ENCODE measurements at places on chromosomes 7 and 10. TPM values are rescaled to one million over a fixed set of nuclear protein-coding genes. Genes with fewer than 3 reads are reported as not detected.
A peak's percentile ranks its signal among the peaks of the same experiment; 100 is the strongest.

GRCh38 chr7:152025937-152026890, 740 bp downstream of the GALNT11 start:
- peak overlapping the region; percentile 74 for H3K4me3 ChIP-seq
- peaks cover 7% of the 10 kb centered on the region for H3K4me1 ChIP-seq
- H3K27me3 ChIP-seq, result peaks cover 6% of the 10 kb centered on the region
- DNase-seq, result no peak
- H3K36me3 ChIP-seq, result no peaks in the 10 kb centered on the region

The PODXL gene
- total RNA-seq, result 3.4 TPM

The IDI2 gene
- total RNA-seq, result not detected

The IFRD1 gene
- 23.2 TPM for total RNA-seq

The ZNF425 gene
- total RNA-seq, result 2.2 TPM

The SPDYE1 gene
- not detected for total RNA-seq

DNA sequence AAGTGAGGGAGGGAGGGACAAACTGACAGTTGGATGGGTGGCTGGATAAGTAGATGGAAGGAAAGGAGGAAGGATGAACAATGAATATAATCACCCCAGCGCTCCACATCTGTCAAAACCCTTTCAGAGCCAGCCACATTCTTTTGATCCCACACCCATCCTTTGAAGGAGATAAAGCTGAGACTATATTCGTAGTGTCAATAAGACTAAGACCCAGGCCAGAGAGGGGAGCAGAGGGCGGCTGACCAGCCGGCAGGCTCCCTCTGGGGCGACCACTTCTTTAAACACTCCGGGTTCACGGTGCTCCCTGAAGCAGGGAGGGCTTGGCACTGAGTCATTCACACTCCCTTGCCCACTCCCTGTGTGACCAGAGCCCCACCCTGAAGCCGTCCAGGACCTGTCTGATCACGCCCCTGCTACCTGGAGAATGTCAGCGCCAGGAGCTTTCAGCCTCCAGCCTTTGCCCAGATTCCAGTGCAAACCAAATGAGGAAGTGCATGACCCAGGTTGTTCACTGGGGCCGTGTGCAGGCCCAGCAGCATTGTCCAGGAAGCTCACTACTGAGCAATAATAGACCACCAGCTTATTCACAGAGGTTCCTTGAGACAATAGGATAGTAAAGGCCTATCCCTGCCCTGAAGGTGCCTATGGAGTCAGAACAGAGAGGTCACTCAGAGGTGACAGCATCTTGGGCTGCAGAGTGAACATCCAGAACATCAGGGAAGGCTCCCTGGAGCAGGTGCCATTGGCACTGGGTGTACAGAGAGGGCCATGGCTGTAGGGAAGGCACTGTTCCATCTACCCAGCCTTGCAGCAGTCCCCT, 34.4 kb downstream of the UNC5B start:
- no peak for DNase-seq
- H3K27ac ChIP-seq, result no peak overlapping the region
- H3K27me3 ChIP-seq, result peaks cover 2% of the 10 kb centered on the region
- peaks cover 31% of the 10 kb centered on the region for H3K4me1 ChIP-seq
- H3K4me3 ChIP-seq, result no peak overlapping the region

DNA sequence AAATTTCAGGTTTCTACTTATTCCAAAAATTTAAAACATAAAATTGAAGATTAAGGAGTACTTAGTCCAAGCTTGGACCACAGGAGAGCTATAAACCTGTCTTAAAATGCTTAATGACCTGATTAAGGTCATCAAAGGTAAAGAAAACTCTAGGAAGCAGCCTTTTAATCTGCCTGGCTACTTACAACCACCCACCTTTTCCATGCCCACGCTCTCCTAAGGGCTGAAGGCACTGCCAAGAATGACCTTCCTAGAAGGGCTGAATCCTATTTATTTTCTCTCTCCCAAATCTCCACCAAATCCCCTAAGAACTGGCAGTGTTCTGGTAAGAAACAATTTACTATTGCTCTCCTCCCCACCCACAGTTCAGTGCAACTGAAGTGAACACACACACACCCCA, 6.8 kb downstream of the MPP7 start:
- DNase-seq, result no peak
- no peaks in the 10 kb centered on the region for H3K36me3 ChIP-seq
- no peaks in the 10 kb centered on the region for H3K4me1 ChIP-seq
- no peak overlapping the region for H3K27ac ChIP-seq
- H3K4me3 ChIP-seq, result no peak overlapping the region
- H3K27me3 ChIP-seq, result no peaks in the 10 kb centered on the region

DNA sequence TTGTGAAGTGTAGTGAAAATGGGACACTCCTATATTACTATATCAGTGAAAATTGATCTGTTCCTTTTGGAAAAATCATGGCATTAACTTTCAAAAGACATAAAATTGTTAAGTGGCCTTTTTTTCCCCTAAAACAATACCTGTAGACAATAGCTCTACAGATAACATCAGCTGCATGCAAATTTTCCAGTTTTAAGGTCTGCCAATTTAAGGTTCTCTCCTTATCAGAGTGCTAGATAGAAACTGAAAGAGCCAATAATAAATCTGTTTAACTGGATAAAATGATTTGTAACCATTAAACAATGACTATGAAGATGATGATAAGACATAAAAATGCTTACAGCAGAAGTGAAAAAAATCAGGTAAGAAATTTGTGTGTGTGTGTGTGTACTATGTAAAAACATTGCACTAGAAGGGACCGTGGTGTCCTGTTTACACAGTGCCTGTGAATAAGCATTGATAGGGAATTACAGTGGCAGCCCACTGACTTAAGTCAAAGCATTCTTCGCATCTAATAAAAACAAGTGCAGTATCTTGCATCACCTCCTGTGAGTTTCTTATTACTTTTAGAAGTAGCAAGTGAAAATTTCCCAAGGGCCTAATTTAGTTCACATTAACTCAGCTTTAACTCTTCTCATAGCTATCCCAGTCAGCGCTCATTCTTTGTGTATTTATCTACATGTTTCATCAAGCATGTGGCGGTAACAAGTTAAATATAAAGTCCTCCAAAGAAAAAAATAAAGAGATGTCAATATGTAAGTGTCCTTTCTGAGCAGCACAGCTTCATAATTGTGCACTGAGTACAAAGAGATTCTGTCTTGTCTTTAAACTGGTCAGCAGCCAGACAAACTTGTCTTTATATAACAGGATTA, 261.9 kb downstream of the ARL4A start:
- no peak overlapping the region for H3K27ac ChIP-seq
- H3K4me1 ChIP-seq, result no peaks in the 10 kb centered on the region
- H3K36me3 ChIP-seq, result no peaks in the 10 kb centered on the region
- H3K27me3 ChIP-seq, result no peaks in the 10 kb centered on the region
- no peak overlapping the region for H3K4me3 ChIP-seq

DNA sequence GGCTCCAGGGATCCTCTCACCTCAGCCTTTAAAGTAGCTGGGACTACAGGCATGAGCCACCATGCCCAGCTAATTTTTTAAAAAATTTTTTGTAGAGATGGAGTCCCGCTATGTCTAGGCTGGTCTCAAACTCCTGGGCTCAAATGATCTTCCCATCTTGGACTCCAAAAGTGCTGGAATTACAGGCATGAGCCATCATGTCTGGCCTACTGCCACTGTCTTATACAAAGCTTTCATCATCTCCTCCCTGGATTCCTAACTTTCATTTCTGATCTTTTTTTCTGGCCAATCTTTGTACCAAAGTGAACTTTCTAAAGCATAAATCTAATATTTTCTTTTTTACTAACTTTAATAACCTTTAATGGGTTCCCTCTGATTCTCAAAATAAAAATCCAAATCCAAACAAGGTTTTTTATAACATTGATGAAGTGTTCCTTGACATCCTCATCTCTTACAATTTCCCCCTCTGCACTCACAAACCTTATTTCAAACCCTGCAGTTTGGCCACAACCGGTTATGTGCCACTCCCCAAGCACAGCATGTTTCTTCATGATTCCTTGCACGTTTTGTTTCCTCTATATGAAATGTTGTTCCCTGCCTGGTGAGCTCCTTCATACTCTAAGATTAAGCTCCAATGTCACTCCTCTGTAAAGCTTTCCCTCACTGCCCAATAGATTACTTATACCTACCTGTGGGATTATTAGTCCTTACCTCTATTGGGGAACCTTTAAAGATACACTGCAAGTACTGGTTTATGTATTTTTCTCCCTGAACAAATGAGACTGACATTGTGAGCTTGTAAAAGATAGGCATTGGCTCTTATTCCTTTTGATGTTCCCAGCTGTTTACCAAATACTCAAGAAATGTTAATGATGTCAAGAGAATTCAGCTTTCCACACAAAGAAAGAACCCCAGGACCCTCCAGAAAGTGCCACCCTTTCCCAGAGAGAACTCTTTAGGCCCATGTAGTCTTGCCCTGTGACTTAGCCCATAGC, 101.7 kb downstream of the HOXA1 start:
- peaks cover 2% of the 10 kb centered on the region for H3K4me1 ChIP-seq
- no peak overlapping the region for H3K27ac ChIP-seq
- no peak for DNase-seq

GRCh38 chr7:149704507-149704906, 68.9 kb downstream of the ZNF467 start:
- H3K27me3 ChIP-seq, result no peaks in the 10 kb centered on the region
- no peak for DNase-seq
- H3K4me1 ChIP-seq, result no peaks in the 10 kb centered on the region
- H3K27ac ChIP-seq, result no peak overlapping the region
- H3K36me3 ChIP-seq, result no peaks in the 10 kb centered on the region

The MMP21 gene
- not detected for total RNA-seq

The COBL gene
- total RNA-seq, result 0.66 TPM

DNA sequence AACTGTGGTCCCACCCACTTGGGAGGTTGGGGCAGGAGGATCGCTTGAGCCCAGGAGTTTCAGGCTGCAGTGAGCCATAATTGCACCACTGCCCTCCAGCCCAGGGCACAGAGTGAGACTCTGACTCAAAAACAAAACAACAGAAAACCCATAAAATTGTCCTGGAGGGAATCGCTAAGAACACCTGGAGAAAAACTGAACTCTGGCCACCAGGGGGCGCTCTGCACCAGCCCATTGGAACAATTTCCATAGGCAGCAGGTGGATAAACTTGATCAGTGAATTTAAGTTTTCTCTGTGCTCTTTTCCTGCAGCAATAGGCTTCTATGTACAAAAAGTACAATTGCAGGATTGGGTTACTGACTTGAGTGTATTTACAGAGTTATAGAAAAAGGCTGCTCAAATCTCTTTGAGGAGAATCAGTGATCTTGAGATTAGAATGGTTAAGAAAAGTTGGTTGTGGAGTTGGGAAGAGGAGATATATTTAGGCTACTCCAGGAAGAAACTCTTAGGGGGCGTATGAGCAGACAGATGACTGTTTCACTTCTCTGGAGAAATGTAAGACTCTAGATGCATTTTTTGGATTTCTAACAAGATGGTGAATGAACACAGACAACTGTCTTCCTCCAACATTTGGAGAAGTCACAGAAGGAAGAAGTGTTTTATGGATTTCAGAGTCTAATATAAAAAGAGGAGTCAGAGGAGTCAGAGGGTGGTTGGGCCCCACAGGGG, 274.9 kb upstream of the GALNT17 start:
- DNase-seq, result peak; percentile 41
- H3K4me3 ChIP-seq, result no peak overlapping the region
- H3K4me1 ChIP-seq, result no peaks in the 10 kb centered on the region
- H3K27me3 ChIP-seq, result no peaks in the 10 kb centered on the region
- no peak overlapping the region for H3K27ac ChIP-seq

DNA sequence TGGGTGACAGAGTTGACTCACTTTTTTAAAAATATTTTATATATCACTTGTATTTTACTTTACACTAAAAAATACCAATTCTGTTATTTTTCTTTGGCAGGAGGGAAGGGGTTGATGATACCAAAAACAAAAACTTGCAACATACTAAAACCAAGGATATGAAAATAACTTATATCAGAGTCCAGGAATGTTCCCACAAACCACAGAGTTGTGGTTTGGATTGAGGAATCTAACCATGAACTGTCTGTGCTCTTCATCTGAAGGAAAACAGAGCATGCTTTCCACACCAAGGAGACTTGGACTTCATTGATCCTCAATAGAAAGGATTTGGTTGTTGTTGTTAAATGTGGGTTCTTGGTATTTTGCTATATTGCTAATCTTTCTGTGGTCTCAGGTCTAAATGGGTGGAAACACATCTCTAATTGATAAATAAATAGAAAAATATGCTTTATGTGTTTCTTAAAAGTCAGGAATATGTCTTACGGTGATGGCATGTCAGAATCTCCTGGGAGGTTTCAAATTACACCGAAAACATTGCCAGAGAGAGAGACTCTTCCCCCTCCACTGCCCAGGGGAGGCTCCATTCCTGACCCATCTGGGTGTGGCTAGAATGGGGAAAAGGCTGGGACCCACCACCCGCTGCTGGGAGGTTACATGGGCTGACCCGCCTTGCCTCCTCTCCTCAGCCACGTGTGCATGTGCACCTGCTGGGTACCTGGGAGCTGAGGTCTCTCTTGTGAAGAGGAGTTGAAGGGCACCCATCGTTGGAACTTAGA, 46.9 kb upstream of the STK17A start:
- no peak for DNase-seq
- no peaks in the 10 kb centered on the region for H3K4me1 ChIP-seq
- no peaks in the 10 kb centered on the region for H3K27me3 ChIP-seq
- no peak overlapping the region for H3K4me3 ChIP-seq
- H3K27ac ChIP-seq, result no peak overlapping the region
- H3K36me3 ChIP-seq, result no peaks in the 10 kb centered on the region

The GNG11 gene
- total RNA-seq, result 32.2 TPM

DNA sequence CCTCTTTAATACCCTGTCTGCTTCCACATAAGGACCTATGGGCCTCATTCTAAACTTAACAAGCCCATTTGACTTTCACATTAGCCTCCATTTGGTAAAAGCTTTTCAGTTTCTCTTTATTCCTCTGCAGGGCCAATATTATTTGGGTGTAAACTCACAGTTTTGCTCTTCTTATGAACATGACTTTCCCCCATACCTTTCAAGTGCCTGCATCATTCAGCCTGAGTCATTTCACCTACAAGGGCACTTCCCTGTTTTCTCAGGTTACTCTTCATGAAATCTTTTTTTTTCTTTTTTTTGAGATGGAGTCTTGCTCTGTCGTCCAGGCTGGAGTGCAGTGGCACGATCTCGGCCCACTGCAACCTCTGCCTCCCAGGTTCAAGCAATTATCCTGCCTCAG, 1258.1 kb upstream of the CELF2 start:
- H3K4me1 ChIP-seq, result no peaks in the 10 kb centered on the region
- H3K27me3 ChIP-seq, result no peaks in the 10 kb centered on the region
- no peaks in the 10 kb centered on the region for H3K36me3 ChIP-seq
- no peak for DNase-seq
- H3K4me3 ChIP-seq, result no peak overlapping the region
- no peak overlapping the region for H3K27ac ChIP-seq

DNA sequence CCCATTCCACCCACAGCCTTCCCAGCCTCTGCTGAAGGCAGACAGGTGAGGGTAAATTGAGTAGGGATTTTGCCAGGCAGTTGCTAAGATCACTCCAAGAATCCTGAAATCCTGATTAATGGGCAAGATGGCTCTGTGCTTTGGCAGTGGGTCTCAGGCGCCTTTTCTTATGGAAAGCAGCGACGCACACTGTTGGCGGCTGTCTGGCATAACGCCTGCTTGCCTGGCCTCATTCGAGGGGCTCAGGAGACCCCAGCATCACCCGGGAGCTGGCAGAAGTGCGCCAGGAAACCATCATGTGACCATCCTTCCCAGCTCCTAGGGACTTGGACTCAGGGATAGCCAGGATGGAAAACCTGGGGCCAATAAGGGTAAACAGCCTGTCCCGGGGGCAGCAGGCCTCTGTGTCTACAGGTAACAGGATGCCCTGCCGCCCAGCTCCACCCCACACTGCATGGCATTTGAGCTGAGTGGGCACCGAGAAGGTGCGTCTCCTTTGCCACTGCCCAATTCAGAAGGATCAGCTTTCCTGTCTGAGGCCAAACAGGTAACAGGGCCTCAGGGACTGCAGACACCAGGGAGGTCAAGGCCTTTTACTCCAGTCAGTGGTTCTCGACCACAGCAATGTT, 98.6 kb downstream of the FAM53B start:
- H3K27me3 ChIP-seq, result no peaks in the 10 kb centered on the region
- H3K36me3 ChIP-seq, result peaks cover 31% of the 10 kb centered on the region
